Naive thymus-derived CD8-positive, alpha-beta T cell (primary cell): ENCODE measurements at places on chromosomes 4 and X.

DNA sequence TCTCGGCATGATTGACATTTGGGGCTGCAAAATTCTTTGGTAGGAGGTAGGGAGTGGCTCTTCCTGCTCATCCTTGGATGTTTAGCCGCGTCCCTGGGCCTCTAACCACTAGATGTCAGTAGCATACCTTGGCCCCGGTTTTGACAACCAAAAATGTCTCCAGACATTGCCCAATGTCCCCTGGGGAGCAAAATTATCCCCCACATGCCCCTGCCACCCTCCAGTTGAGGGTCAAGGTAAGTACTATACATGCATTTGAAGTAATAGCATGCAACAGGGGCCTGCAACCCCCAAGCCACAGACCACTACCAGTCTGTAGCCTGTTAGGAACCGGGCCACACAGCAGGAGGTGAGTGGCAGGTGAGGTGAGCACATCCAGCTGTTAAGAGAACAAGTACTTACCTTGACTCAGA lies 17.6 kb upstream of the KIAA1210 start:
- DNase-seq: no peak

GRCh38 chrX:2717312-2717711 lies 26.2 kb downstream of the CD99 start:
- no peak for DNase-seq

DNA sequence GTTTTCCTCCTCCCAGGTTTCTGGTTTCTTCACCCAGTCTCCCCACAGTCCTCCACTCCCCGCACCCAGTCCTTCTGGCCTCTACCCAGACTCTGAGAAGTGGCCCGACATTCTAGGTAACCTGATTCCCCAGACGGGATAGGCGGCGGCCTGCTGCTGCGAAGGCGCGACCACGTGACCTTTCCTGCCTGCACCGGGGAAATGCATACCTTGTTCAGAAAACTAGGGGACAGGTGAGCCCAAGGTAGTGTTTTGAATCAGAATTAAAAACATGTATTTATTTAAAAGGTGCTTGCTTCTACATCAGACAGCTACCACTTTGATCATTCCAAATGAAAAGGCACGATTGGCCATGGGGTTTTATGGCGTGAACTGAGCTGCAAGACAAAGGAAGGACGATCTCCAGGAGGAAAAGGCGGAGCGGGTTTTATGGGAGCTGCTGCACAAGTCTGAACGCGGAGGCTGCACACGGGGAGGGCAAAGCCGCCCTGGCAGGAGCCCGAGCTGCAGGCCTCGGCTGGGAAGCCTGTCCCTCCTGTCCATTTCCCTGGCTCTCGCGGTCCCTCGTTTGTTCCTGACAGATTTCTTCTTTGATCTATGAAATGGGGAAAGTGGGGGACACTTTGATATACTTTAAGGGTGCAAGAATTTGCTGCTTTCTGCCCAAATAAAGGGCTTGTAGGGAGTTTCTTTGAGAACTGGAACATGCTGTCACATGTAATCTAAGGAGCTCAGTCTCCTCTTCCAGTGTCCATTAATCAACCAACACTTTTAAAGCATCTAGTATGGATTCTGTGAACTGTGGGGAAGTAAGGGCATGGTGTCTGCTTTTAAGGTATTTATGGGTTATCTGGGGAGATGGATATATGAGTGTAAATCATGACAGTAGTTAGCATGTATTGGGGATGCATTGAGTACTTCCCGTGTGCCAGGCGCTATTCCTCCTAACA lies 150.9 kb downstream of the SPRY1 start:
- DNase-seq: no peak

GRCh38 chrX:120236687-120237479 lies 13.7 kb upstream of the ZBTB33 start:
- DNase-seq: no peak

DNA sequence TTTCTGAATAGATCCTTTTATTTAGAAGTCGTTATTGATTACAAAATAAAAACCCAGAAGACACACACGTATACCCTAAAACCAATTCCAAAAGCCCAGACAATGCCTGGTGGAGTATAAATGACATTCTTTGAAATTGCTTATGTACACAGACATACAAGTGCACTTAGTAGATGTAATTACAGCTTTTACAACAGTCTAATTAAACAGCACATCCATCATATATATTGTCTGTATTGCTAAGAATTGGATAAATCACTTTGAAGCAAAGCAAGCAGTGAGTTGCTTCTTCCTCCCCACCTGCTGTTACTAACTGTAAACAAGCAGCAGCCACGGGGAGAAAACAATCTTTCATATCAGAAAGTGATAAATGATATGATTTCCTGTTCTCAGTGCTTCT lies 645.7 kb downstream of the TLL1 start:
- no peak for DNase-seq

GRCh38 chrX:115134382-115134781 lies 54.8 kb upstream of the RBMXL3 start:
- no peak for DNase-seq

GRCh38 chr4:84032372-84032771 lies 466.7 kb downstream of the NKX6-1 start:
- DNase-seq: no peak
